ENCODE measurements at places on chromosomes 16 and 17.

DNA sequence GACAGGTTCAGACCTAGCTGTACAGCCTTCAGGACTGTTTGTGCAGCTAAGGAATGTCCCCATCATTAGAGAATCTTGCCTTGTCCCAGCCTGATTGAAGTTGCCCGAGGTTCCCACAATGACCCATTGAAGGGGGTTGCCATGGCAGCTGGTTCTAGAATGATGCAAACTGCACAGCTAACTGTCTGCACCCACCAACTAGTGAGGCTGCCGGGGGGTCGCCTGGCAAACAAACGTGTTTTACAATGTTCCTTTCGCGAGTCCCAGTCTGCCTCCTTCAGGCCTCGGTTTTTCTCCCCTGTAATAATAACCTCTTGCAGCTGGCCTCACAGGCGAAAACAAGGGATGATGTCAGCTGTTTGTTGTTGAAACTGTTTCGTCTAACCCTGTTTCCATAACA, 5.5 kb downstream of the C16orf96 start:
- DNase-seq, result no peak

GRCh38 chr17:76709077-76709950, 1.5 kb downstream of the MXRA7 start:
- DNase-seq, result no peak

DNA sequence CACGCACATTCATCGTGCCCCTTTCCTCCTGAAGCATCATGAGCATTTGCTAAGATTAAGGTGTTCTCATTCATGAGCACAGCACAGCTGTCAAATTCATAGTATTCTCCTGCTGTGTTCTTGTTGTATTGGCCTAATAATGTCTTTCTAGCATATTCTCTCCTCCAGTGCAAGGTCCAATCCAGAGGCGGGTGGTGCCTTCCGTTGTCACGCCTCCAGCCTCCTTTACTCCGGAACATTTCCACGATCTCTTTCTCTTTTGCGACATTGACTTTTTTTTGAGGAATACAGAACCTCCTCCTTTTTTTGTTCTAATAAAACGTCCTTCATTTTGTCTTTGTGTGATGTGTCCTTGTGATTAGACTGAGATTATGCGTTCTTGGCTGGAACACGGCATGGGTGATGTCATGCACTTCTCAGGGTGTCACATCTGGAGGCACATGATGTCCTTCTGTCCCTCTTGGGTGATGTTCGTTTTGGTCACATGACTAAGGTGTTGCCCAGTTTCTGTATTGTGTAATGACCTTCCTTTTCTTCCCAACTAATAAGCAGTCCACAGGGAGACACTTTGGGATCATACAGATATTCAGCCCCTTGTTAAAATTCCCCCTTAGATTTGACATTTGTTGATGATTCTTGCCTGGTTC, 66.3 kb downstream of the CLEC16A start:
- no peak for DNase-seq

GRCh38 chr17:27984816-27985215, 57.7 kb upstream of the NLK start:
- DNase-seq, result no peak

DNA sequence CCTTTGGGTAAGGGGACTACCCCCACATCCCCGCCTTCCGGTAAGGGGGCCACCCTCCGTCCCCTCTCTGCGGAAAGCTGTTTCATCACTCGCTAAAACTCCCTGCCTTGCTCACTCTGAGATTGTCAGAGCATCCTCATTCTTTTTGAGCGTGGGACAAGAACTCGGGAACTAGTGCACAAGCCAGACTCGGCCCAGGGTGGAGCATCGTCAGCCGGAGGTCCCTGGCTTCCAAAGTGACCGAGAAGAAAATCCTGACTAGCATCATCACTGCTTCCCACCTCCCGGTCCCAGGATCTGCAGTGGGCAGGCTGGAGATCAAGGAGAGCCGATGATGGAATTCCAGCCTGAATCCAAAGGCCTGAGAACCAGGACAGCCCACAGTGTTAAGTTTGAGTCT, 380.3 kb downstream of the SEC14L1 start:
- DNase-seq, result no peak

GRCh38 chr17:18025241-18025944, 13.6 kb downstream of the ATPAF2 start:
- peak; percentile 34 for DNase-seq

DNA sequence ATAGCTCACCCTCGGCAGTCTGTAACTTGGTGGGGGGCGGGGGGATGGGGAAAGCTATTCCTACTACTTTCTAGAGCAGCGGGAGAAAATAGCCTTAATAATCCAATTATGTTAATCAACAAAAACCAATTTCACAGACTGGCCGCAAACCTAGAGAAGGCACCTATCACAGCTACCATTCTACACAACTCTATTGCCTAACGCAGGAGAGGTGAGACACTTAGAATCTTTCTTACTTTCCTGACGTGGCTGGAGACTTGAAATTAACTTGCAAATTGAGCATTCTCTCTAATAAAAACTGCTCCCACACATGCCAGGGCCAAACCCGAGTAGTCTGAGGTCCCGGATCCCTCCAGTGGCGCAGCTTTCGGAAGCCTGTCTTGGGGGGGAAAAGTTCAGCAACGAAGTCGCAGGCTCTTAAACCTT, 794 bp downstream of the SMG6 start:
- DNase-seq, result no peak

- no peak for DNase-seq
Observed at GRCh38 chr16:7351610-7352510, 19.2 kb downstream of the RBFOX1 start.

DNA sequence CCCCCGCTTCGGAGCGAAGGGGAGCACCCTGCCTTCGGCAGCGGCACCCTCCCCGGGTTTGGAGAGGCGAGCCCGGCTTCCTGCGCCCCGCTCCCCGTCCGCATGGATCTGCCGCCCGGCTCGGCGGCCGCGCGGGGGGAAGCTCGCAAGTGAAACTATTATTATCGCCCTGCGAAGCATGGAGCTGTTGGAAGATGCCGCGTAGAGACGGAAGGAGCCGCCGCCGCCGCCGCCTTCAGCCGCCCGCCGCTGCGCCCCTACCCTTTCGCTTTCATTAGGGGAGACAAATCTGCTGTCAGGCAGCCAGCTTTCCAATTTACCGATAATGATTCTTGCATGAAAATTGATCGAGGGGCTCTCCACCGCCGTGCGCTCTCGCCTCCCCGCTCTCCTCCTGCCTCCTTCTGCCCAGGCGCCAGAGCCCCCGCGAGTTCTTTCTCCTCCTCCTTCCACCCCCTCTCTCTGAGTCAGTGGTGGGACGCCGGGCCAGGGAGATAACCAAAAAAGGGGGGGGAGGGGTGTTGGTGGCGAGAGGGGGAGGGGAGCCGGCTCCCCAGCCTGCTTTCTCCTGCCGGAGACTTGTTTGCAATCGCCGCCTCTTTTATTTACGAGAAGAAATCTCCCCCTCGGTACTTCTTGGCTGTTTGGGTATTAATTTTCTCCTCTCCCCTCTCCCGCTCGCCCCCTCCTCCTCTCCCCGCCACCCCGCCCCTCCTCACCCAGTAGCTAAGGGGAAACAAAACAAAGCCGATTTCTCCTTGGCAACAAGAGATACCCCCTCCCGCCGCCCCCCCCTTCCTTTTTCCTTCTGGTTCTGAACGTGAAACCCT, 58.0 kb upstream of the GSE1 start:
- peak; percentile 65 for DNase-seq

DNA sequence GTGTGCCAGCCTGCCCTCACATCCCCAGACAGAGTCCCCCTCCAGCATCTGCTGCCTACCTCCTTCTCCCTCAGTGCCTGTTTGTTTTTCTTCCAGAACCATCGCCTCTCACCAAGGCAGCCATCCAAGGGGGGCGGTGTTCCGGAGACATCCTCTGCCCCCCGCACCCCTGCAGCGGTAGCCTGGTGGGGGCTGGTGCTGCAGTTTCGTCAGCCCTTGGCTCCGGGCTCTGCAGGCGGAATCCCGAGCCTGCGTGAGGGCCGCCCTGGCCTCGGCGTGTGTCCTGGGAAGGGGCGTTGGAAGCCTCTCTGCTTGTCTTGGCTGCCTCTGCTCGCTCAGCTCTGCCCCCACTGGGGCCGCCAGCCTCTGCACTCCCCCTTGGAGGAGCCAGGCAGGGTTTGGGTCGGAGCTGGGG, 126.0 kb upstream of the CIBAR2 start:
- no peak for DNase-seq

DNA sequence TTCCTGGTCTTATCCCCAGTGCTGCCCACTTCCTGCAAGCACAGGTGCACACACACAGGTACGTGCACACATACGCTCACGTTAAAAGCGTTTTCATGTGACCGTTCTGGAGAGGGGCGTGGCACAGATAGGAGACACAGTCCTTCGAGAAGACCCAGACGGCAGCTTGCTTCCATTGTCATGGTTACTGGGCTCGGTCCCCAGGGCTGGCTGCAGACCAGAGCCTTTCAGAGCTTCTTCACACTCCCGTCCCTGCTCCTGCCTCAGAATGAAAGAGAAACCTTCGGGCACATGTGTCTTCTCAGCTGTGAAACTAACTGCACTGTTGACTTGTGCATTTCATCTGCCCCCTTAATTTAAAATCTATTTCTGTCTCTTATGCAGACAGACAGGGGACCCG, 154.2 kb downstream of the PITPNC1 start:
- DNase-seq, result no peak
